ENCODE measurements at places on chromosomes 1 and 21.

DNA sequence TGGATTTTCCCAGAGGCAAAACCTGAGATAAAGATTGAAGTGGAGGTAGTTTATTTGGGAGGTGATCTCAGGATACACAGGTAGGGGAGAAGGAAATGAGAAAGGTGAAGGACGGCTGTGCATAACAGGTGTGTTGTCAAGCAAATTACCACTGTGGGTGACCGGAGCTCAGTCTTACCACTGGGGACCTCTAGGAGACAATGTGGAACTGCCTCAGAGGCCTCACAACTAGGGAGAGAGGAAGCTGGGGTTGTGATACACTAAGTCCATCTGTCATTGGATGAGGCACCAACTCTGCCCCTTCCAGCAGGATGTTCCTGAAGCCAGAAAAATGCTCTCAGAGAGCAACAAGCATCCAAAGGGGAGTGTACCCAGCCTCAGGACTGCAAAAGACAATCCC is 32.6 kb downstream of the GRIK3 start:
- DNase-seq: no peak

DNA sequence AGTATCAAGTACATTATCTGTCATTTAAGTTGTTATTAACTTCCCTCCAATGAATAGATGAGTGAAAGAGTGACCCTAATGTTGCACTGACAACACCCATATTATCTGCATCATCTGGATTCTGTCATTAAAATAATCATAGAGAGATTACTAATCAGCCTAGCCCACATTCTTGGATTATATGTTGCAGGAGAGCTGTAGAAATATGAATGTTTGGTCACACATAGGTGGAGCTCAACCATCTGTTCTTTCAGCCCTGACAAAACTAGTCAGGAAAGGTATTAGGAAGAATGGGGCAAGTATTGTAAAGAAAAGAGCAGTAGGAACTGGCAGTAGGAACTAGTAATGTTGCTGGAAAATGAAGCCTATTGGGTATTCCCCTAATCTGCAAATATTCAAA is 15.4 kb downstream of the FLG2 start:
- DNase-seq: no peak

DNA sequence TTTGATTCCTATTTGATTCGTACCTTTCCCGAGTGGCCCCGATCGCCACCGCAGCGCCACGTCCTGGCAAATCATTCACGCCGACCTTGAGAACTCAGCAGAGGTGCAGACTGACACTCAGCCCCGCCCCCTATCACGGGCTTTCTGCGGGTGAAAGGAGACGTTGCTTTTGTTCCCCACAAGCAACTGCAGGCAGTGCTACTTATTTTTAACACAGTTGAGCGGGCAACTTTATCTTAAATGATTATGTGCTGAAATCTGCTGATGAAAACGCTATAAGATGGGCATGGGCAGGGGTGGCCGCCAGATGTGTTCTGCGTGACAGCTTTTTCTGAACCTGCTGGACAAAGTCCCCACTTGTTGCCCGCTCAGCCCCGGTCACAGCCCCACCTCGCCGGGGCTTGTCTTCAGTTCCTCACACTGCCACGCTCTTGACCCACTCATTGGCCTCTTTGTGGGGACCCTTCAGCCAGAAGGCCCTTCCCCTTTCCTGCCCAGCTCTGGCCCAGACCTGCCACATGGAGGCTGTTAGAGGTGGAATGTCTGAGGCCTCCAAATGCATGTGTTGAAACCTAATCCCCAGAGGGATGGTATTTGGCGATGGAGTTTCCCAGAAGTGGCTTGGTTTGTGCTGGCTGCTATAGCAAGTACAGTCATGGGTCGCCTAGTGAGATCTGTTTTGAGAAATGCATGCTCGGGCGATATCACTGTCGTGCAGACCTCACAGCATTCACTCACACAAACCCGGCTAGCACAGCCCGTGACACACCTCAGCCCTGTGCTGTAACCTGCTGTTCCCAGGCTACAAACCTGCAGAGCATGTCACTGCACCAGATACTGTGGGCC is 15.7 kb upstream of the PDXK start:
- no peak for DNase-seq

DNA sequence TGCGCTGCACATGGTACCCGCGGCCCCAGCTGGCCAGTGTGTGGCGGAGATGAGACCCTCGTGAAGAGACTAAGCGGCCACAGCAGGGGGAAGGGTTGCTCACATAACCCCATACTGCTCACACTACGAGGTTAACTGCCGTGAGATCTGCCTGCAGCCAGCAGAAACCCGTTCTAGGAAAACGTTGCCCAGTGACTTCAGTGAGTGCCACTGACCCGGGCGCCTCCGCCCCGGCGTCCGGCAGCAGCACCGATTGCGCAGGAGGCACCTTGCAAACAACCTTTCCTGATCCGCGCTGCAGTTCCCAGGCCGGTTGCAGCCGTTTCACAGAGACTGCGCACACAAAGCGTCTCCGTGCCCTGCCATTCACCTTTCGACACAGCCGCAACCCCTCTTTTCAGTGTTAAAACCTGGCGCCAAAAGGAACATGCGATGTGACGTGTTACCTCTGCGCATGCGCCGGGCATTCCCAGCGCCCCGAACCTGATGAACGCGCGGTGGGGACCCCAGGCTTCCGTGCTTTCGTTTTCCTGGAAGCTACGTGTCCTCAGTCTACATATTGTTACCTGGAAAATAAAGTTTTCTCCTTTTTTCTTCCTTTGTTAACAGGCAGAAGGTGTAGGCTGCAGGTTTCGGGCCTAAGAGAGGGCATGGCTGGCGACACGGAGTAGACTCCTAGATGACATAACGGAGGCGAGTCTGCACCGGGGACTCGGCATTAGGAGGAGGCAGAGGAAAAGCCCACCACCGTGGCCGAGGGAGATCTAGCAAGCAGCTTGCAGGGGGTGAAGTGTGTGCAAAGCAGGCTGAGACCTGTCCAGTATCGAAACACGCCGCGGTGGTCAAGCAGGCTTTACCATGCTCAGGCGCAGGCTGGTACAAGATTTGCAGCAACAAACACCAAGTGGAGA is 8.9 kb downstream of the VPS26C start:
- DNase-seq: peak; percentile 80

GRCh38 chr1:46784666-46785065 is 14.2 kb upstream of the CYP4B1 start:
- DNase-seq: no peak

- DNase-seq: no peak
Measured at GRCh38 chr1:199046618-199047017, 407.8 kb downstream of the PTPRC start.

- no peak for DNase-seq
Measured at GRCh38 chr1:240803151-240803550, 191.2 kb upstream of the GREM2 start.

DNA sequence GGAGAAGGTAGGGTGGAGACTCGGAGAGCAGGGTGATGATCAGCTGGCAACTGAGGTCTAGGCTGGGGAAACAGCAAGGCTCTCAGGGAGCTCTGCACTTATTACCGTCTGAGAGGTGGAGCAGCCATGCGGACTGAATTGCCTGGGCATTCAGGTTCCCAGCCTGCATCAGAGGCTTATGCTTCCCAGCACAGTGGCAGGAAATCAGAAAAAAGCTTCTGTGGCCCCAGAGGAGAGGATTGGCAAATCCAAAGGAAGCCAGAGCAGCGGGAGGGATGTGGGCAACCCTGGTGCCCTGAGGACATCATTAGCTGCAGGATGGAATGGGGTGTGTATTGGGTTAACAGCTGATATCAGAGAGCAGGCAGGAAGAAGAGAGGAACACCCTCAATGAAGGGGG is 374.1 kb upstream of the POU3F1 start:
- DNase-seq: no peak

- DNase-seq: no peak
Measured at GRCh38 chr1:27430903-27431600, 38.6 kb downstream of the GPR3 start.

GRCh38 chr1:15757016-15757543 is 1.5 kb upstream of the FBLIM1 start:
- DNase-seq: no peak

DNA sequence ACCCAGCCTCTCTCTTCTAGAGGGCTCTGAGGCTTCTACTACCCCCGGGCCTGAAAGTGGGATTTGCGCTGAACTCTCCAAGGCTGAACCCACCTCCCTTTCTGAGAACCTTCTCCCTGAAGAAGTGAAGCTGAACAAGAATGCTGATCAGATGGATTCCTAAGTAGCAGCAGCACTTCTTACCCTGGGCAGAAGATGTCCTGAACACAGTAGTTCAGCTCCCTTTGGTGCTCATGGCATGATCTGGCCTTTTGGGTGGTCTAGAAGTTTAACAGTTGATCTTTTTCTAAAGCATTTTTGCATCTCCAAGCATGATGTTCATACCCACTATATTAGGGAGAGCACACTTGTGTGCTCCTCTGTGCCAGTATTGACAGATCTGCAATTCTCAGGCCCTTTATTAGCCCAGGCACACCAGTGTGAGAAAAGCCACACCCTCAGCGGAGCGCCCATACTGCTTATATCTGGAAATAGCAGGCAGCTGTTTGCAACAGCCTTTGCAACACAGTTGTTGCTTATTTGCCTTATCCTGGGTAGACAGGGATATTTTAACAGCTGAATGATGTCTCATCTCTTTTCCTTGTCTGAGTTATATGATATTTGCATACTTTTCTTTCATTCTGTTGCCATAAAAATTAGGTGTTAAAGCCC is 34.2 kb downstream of the CNN3 start:
- no peak for DNase-seq

GRCh38 chr1:172976222-172977041 is 74.3 kb downstream of the TNFSF18 start:
- no peak for DNase-seq

DNA sequence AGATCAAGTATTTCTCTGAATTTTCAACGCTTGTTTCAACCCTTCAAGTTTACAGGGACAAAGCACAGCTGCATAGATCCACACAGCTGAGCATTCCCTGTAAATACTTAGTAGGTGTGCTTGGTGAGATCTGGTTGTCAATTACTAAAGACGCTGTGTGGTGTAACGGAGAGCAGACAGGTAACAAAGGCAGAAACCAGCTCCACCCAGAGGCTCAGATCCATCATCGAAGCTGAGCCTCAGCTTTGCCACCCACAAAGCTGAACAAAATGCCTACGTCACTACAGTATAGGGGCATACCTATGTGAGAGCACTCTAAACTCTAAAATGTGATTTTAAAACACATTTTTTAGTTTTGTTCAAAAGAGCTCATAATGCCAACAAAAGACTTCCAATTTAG is 38.7 kb downstream of the PACC1 start:
- no peak for DNase-seq

- no peak for DNase-seq
Measured at GRCh38 chr1:60527567-60527966, 454.0 kb upstream of the C1orf87 start.

DNA sequence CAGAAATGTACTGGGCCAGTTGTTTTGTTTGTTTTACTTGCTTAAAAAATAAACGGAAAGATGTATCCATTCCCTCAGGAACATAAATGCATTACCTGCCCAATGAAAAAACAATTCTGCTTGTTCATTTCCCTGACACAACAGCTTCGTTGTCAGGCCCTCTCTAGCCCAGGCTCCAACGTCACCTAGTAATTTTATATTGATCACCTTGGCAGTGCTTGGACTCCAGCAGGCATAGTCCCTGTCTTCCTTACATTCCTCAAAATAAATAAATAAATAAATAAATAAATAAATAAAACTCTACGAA is 1.2 kb downstream of the CEP170 start:
- DNase-seq: no peak

- DNase-seq: no peak
Measured at GRCh38 chr1:54516249-54516920, 31.6 kb upstream of the ACOT11 start.

All from activated naive CD4-positive, alpha-beta T cell treated with Interleukin-2 at 50 U/mL for 16 hours (primary cell).